ENCODE measurements at places on chromosomes 12 and 14.

DNA sequence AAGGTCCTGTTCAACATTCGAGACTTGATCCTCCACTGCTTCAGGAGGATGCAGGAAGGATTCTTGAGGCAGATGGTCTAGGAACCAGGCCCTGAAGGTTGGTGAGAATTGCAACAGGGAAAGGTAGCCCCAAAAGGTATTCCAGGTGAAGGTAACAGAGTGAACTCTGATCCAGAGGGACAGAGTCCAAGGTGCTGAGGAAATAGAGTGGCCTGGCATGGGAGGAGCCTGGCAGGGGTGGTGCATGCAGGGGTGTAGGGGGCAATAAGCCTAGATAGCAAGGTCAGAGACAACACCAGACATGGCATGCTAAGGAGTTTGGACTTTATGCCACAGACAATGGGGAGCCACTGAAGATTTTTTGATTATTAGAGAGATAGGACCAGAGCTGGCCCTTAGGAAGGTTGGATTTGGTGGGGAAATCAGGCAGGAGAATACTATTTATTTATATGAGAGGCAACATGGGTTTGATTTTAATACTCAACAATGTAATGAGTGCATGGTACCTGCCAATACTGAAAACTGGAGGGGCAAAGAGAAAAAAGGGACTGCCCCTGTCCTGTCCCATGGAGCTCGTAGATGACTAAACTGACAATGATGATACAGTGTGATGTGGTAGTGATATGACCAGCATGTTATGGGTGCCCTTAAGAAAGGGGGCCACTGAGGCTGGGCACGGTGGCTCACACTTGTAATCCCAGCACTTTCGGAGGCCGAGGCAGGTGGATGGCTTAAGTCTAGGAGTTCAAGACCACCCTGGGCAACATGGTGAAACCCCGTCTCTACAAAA is 50.5 kb upstream of the TMED10 start:
- no peak for DNase-seq

DNA sequence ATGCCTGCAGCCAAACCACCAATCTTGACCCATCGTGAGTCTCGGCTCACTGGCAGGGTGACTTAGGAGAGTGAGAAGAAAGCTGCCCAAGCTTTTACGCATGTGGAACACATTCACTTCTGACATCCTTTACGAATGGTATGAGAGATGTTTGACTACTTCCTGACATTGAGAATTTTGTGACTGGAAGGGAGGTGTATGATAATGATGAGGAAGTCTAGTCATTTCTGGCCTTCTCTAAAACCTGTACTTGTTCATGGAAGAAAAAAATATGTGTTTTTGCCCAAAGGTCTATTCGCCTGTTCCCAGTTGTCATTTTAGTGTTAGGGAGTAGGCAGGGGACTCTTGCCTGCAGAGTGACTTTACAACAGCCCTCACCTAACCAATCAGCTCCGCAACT is 227.2 kb upstream of the ATP2B1 start:
- no peak for DNase-seq

DNA sequence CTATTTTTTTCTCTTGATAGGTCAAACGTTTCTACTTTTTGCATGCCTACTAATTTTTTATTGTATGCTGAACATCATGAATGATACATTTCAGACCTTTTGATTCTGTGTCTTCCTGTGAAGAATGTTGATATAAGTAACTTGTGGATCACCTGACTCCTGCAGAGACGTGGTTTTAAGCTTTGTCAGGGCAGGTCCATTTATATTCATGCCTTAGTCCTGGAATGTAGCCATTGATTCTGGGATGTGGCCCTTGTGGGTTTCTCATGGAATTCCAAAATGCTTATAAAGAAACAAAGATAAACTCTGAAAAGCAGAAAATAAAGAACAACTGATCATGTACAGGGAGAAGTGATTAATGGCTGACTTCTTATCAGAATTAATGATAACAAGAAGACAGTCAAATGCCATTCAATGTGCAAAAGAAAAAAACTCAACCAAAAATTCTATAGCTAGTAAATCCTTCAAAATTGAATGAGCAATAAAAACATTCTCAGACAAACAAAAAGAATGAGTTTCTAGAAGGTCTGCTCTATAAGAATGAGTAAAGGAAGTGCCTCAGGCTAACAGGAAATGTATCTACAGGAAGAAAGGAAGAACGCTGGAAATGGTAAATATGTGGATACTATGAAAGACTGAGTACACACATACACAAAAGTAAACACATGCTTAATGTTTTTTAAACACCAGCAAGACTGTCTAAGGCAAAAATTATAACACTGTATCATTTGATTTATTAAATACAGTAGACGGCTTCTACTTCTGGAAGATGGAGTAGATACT is 284.8 kb upstream of the DIO3 start:
- no peak for DNase-seq

- no peak for DNase-seq
These were observed 64.0 kb upstream of the SLC24A4 start for GRCh38 chr14:92258934-92259333.

DNA sequence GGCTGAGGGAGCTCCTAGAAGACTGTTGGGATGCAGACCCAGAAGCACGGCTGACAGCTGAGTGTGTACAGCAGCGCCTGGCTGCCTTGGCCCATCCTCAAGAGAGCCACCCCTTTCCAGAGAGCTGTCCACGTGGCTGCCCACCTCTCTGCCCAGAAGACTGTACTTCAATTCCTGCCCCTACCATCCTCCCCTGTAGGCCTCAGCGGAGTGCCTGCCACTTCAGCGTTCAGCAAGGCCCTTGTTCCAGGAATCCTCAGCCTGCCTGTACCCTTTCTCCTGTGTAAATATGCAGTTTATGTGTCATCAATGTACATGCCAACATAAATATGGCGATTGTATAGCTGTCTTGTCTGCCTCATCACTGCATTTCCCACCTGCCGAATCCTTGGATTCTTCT is 7.5 kb downstream of the AMHR2 start:
- no peak for DNase-seq

- no peak for DNase-seq
These were observed 25.7 kb downstream of the SOAT2 start for GRCh38 chr12:53128780-53129569.

Measured in NCI-H146 (cell line).